ENCODE measurements at places on chromosomes 7 and 10.

GRCh38 chr7:117248829-117249228, 74.0 kb downstream of the WNT2 start:
- no peak for DNase-seq

DNA sequence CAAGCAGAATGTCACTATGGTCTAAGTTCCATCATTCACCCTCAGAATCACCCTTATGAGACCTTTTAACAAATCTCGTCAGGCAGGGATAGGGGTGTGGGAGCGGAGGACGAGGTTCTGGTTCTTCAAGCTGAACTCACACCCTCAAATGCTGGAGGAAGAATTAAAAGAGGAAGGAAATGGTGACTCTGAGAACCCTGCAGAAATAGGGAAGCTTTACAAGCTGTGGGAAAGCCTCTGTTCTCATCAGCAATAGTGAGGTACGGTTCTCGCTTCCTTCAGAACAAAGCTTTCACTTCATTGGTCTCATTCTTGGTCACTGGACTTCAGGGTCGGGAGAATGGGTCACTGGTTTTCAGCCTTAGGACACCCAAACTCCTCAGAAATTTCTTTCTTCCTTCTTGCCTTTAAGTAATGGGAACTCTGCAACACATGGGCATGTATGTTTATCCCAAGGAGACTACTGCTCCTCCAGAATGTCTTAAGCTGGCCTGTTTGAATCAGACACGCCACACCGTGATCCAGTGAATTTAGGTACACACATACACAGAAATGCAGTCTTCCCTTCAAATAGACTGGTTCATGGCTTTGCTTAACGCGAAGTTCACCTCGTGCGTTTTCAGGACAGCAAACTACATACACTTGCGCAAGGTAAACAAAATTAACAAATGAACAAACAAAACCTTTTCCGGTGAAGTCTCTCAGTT, 226.0 kb downstream of the SFMBT2 start:
- DNase-seq: no peak

DNA sequence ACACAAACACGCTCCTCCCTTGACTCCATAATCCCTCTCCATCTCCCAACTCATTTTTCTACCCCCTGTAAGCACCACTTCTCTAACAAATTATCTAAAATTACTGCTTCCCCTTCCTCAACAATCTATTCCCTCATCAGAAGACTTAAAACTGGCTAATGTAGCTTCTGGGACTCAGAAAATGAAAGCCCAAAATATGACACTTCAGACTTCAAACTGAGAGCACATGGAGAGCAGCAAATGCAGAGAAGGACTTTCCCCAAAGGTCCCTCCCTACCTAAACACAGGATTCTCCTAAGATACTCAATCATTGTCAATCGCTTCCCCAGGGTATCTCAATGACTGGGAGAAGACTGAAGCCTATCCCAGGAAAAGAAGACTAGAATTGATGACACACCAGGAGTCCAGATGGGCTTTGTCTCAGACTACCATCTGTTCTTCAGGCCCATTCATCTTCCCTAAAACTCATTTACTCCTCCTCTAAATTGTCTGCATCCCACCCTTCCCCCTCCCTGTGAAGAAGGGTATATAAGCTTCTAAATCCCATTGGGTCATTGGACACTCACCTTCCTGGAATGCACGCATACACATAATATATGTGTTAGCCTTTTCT, 39.2 kb downstream of the ST8SIA6 start:
- DNase-seq: no peak

GRCh38 chr10:102994531-102995295, 76.6 kb downstream of the CNNM2 start:
- DNase-seq: no peak

GRCh38 chr7:137687556-137688265, 159.1 kb downstream of the DGKI start:
- no peak for DNase-seq

DNA sequence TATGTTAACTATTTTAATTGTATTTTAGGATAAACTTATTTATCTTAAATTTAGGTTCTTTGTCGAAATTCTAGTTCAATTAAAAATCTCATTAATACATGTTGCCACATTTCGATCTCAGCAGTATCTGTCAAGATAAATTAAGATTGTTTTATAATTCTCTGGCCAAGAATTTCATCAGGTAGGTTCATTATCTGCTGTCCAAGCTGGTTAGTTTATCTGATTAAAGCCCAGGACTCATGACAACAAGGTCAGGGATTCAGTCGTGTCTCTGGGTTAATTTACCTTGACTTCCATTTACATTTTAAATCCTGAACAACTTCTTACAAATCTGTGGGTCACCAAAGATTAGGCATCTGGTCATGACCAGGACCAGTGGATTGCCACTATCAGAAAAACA, 7.6 kb downstream of the STEAP4 start:
- no peak for DNase-seq

- no peak for DNase-seq
These were observed 4.3 kb upstream of the ABCC2 start for GRCh38 chr10:99777918-99778714.

DNA sequence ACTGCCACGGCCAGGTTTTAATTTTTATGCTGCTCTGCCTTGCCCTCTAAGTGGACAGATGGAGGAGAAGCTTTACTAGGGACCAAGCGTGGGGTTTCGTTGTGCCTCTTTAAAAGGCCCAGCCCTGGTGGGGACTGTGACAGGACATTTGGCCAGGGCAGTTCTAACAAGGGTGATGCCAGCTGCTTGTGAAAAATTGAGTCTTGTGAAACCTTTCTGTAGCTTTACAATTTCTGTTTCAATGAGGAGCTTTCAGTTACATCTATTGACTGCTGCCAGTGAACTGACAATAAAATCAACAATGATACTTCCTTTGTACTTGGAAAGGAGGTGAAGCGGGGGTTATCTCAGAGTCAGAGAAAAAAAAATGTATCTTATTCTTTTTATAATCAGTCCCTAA, 233.1 kb upstream of the CSTF2T start:
- no peak for DNase-seq

- no peak for DNase-seq
These were observed 26.4 kb upstream of the KLF6 start for GRCh38 chr10:3811291-3811870.

DNA sequence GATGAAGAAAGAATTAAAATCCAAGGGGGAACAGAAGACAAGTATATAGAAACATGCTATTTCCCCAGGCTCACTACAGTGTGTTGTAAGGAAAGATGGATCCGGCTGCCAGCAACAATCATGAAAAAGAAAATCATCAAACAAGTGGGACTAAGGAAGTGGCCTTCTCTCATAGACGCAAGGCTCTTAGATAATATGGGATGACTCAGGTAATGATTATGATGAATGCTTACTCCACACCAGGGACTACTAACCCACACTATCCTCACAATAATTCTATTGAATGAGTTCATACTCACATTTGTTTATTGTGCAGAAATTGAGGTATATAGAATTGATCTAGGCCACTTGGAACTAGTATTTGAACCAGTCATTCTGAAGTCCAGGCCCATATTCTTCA, 111.2 kb upstream of the BET1 start:
- no peak for DNase-seq
